Stimulated activated CD4-positive, alpha-beta T cell treated with anti-CD3 and anti-CD28 coated beads, Interleukin-1b, Interleukin-23, amount 100 ng/mL, for 1 hour (primary cell): ENCODE measurements at places on chromosomes 13 and 19.

GRCh38 chr19:33704271-33704670 lies 82.5 kb downstream of the CHST8 start:
- DNase-seq: no peak

DNA sequence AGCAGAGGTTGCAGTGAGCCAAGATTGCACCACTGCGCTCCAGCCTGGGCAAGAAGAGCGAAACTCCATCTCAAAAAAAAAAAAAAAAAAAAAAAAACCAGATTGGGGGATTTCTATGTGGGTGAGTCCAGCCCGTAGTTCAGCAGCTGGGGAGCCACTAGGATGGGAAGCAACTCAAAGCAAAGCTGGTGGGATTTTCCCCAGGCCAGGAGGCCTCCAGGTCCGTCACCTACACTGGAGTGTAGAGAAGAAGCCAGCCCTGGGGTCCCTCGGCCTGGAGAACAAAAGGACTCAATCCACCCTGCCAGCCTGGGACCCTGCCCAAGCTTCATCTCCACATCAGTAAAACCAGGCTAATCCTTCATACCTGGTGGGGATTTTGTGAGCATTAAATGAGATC lies 121.3 kb upstream of the CACNA1A start:
- no peak for DNase-seq

DNA sequence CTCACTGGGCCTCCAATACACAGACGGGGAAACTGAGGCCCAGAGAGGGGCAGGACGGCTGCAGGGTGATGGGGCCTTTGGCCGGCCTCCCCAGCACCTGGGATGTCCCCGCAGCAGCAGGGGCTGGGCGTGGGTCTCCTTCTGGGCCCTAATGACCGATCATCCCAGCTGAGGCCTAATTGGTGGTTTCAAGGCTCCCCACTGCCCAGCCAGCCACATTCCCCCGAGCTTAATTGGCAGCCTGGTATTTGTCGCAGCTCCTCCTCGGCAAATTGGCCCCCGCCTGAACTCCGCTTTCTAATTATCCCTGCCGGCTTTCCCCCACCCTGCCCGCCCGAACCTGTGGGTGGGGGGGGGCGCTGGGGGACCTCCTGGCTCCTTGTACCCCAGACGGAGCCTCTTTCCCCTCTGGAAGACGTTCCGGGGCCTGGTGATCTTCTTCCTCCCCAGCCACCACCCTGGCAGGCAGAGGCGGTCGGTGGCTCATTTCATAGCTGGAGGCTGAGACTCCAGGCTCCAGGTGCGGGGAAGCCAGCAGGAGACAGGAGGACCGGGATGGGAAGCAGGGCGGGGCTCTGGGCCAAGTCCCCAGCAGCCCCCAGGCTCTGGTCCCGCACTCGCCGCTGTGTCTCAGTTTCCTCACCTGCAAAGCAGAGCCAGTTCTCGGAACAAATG lies 27.2 kb upstream of the WDR18 start:
- no peak for DNase-seq

- DNase-seq: no peak
These were observed 7.9 kb downstream of the VASP start for GRCh38 chr19:45515081-45515624.

DNA sequence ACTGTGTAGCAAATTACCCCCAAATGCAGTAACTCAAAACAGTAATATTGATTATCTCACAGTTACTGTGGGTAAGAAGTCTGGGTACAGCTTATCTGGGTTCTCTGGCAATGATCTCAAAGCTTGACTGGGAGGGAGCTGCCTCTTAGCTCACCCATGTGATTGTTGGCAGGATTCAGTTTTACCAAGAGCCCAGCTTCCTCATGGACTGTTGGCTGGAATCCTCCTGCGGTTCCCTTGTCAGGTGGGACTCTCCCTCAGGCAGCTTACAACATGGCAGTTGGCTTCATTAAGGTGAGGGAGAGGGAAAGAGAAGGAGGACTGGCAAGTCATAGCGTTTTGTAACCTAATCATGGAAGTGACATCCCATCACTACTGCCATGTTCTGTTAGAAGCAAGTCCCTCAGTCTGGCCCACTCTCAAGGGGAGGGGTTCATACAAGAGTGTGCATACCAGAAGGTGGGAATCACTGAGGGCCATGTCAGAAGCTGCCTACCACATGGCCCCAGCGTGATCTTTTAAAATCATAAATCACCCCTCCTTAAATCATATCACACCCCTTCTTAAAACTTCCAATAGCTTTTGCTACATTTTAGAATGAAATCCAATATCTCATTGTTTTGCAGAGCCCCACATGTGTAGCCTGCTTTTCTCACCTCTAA lies 108.1 kb downstream of the OLFM4 start:
- no peak for DNase-seq

DNA sequence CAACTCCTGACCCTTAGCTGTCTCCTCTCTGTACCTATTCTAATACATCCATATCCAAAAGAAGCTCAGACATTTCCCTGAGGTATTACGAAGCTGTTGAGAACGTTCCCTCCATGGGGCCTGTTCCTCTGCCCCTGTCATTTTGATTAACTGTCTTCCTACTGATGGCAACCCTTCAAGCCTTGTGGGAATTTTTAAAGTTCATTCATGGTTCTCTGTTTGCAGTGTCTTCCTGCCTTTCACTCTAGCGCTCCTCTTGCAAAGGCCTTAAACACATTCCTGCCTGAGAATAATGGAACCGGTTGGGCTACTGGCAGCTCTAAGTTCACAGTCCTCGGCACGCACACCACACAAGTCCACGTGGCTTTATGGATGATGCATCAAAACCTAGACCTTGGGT lies 66.1 kb downstream of the LHFPL6 start:
- DNase-seq: no peak

DNA sequence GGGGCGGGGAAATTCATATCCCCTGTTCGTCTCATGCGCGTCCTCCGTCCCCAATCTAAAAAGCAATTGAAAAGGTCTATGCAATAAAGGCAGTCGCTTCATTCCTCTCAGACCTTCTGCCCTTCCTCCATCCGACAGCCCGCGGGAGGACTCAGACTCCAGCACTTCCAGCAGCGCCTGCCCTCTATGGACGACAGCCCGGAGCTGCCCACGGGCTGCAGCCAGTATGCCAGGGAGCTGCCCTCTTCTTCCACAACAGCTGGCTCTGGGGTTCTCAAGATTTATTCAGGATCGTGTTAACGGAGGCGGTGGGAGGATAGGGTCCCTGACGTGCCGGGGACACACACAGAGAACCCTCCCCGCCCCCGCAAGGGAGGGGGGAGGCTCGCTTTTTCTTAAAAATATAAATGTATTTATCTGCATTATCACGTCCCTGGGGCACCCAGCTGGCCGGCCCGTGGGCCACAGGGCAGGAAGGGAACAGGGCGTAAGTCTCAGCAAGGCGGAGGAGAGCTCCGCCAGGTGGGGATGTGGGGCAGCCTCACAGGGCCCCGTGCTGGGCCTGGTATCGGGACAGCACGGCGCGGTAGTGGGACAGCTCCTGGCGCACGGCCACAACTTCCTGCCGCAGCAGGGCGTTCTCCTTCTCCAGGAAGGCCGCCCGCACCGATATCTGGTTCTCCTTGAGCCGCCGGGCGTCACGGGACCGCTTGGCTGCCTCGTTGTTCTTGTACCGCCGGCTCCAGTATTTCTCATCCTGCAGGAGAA lies 6.7 kb downstream of the DBP start:
- DNase-seq: no peak

DNA sequence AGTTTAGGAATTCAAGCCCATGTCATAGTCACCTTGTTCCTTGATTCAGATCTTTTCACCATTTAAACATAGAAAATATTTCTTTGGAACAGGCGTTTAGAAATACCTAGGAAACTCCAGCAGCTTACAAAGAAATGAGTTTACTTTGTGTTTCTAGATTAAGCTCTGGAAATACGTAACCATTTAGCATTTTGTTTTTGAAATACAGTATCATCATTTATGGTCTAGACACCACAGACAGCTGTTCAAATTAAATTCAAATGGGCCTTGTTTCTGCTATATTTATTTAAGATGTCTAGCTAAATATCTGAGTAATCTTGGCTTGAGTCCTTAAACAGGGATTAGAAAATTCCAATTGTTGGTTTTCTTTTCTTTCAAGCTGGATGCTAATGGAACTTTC lies 228.5 kb downstream of the NDFIP2 start:
- DNase-seq: no peak

- no peak for DNase-seq
These were observed 9.9 kb downstream of the CEACAM4 start for GRCh38 chr19:41616792-41617621.

DNA sequence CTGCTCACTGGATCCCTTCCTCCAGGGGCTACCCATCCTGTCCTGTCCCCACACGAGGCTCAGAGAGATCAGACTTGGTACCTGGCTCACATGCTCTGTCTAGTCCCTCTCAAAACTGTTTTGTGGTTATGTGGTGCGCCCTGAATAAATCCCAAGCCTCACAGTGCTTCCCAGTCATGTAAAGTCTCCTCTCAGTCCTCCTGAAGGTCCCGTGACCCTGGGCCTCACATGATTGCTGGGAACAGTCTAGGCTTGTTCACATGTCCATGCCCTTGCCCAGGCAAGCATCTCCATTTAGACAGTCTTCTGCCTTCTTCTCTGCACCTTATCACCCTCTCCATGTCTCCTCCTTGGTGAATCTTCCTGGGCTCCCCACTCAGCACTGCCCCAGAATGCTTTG lies 36.0 kb upstream of the POU2F2 start:
- DNase-seq: no peak

DNA sequence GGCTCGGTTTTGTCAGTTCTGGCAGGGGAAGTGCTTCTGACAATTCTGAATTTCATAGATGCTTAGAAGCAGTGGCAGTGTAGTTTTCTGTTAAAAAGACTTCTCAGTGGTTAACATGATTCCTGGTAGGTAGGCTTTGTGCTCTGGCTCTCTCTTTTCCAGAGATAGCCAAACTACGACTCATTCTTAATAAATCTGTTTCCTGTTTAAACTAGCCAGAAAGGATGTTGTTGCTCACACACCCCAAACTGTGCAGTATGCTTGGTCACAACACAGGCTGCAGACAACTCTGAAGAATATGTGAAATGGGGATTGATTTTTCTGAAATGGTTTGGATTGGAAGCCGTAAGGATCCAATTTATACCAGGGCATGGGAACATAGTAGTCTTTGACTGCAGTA lies 711.5 kb downstream of the PCDH17 start:
- DNase-seq: no peak

GRCh38 chr19:11539495-11540365 lies 1.1 kb downstream of the CNN1 start:
- no peak for DNase-seq

- no peak for DNase-seq
These were observed 486.5 kb upstream of the KLF12 start for GRCh38 chr13:74620711-74621110.

GRCh38 chr19:15445807-15446376 lies 3.9 kb downstream of the WIZ start:
- DNase-seq: no peak

DNA sequence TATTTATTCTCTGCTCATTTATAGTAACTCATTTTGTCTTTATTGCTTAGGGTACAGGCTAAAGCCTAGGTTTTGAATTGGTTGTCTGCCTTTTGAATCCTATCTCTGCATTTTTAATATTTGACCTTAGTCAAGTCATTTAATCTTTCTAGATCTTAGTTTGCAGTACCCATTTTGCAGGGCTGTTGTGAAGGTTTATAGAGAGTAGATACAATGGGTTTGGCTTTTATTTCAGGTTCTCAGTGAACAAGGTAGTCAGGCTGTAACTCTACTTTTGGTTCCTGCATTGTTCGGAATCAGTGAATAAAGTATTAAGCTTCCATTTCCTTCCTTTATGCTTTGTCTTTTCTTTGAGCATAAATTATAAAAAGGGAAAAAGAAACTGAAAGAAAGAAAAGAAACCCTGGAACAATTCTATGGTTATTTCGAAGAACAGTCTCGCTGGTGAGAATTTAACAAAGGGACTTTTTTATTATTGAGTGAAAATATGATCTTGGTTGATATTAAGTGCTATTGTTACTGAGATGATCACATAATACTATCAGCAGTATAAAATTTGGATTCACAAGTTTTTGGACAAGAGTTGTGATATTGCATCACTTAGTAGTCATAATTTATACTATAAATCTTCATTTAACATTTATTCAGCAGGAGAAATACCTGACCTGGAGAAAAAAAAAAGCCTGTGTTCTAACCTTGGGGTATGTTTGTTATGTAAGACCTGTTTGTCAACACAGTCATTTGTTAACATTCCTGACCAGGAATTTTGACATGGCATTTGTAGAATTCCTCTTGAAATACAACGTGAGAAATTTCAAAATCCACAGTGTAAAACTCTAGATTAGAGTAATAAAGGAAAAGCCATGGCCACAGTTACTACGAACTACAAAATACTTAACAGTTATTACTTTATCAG lies 91.3 kb downstream of the ZMYM2 start:
- DNase-seq: no peak

DNA sequence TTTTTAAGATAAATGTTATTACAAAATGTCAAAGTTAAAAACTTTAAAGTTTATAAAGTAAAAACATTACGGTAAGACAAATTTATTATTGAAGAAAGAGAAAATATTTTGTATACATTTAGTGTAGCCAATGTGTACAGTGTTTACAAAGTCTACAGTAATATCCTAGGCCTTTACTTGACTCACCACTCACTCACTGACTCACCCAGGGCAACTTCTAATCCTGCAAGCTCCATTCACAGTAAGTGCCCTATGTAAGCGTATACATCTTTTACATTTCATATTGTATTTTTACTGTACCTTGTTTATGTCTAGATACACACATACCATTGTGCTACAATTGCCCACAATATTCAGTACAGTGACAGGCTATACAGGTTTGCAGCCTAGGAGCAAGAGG lies 448.2 kb downstream of the KCTD12 start:
- no peak for DNase-seq

DNA sequence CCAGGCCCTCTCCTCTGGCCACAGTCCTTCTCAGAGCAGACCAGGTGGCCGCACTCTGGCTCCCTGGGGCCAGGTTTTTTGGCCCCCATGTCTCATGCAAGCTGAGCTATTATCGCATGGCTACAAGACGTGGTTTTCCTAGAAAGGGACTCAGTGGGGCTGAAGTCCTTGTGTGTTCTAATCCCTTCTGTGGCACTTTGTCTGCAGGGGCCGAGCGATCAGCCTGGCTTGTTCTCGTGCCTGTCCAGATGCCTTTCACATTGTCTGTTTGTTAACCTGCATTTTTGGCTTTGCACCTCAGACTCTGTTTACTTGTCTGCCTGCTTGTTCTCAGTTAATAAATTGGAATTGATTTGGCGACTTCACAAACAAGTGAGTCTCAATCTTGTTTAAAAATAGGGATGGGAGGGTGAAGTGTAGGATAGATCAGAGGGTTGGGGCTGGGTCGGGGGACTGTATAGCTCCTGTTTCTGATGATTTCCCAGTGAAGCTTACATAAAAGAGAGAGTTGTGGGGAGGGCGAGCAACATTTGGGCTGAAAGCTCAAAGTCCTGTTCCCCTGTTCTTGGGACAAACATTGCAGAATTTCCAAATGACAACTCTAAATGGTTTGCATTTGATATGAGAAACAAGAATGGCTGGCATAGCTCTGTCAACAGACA lies 440.4 kb downstream of the COG6 start:
- DNase-seq: no peak

GRCh38 chr13:60448907-60449510 lies 52.0 kb downstream of the TDRD3 start:
- no peak for DNase-seq

GRCh38 chr13:41639955-41640780 lies 182.8 kb downstream of the RGCC start:
- no peak for DNase-seq
